ENCODE measurements at places on chromosomes 5 and 9.

GRCh38 chr5:141835928-141836670 is 42.1 kb downstream of the PCDH1 start:
- no peak for DNase-seq

GRCh38 chr5:158165647-158166046 is 306.7 kb upstream of the CLINT1 start:
- no peak for DNase-seq

- DNase-seq: no peak
Measured at GRCh38 chr5:135348918-135349317, 50.1 kb downstream of the MACROH2A1 start.

DNA sequence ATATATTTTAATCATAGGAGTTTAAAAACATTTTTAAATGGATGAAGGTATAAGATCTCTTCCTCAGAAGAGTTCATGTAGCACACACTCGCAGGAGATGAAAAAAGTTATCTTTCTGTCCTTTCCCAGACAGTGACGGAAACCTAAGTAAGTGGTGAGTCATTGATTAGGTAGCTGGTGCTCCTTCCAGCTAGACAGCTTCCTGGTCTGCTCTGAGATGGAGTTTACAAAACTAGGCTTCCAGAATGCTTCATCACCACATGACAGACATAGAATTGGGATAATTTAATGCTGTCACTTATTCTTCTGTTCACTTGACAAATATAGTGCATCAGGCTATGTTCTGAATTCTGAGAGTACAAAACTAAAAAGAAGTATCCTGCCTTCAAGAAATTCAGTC is 2393.0 kb upstream of the C9orf72 start:
- DNase-seq: no peak

- no peak for DNase-seq
Measured at GRCh38 chr5:126562823-126563222, 32.2 kb downstream of the ALDH7A1 start.

GRCh38 chr5:57207681-57208080 is 33.8 kb downstream of the GPBP1 start:
- no peak for DNase-seq

DNA sequence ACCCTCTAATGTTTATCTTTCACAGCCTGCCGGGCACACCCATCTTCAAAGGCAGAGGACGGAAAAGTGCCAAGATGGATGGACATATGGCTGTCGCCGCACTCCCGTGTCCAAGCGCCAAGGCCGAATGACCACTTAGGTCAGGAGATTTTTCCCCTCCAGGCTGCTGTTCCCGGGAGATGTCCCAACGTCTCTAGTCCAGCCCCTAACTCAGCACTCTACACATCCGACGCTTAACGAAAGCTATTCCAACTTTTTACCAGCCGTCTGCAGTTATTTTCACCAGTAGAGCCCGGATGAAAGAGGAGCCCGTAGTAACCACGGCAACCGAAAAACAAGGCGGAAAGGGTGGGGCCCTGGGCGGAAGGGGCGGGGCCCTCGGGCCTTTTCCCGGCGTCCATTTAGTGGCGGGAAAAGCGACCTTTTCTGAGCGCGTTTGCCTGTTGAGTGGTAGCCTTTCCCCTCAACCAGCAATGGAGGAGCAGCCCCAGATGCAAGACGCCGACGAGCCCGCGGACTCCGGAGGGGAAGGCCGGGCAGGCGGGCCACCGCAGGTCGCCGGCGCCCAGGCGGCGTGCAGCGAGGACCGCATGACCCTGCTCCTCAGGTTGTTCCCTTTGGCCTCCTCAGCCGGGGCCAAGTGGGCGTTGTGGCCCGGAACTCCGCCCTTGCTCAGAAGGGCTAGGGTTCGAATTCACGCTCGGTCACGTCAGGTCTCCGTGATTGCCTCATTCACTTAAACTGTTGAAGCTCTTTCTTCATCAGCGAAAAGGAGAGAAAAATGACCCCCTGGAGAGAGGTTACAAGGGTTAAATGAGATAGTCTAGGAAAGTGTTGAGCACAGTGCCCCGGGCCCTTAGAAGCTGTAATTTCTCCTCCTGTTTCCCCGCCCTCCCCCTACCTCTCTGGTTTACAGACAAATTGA is at the start of gene CENPH:
CENPH (plus strand) TSS at position 422 of the 925 bp plus-strand sequence; CDS start at position 474, 52 bp downstream.
- DNase-seq: peak; percentile 88

DNA sequence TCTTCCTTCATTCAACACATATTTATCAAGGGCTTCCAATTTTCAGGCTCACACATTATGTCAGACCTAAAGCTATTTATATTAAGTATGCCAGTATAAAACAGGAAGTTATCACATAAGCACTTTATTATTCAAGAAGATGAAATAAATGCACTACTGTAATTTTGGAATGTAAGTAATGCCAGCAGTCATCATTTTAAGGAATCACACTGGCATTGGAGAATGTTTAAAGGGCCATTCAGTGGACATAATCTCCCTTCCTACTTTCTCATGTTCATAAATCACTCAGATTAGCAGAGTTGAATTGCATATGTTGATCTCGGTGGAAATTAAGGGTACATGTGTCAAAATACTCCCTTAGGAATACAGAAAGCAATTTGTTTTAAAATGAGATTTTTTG is 164.4 kb downstream of the GIN1 start:
- DNase-seq: no peak

- DNase-seq: peak; percentile 52
Measured at GRCh38 chr5:159819591-159820411, 96.5 kb upstream of the ADRA1B start.

- no peak for DNase-seq
Measured at GRCh38 chr5:127976991-127977717, 106.4 kb upstream of the SLC12A2 start.

- DNase-seq: no peak
Measured at GRCh38 chr9:119282476-119283077, 86.7 kb downstream of the BRINP1 start.

GRCh38 chr9:133788819-133789717 is 50.9 kb upstream of the SARDH start:
- no peak for DNase-seq

DNA sequence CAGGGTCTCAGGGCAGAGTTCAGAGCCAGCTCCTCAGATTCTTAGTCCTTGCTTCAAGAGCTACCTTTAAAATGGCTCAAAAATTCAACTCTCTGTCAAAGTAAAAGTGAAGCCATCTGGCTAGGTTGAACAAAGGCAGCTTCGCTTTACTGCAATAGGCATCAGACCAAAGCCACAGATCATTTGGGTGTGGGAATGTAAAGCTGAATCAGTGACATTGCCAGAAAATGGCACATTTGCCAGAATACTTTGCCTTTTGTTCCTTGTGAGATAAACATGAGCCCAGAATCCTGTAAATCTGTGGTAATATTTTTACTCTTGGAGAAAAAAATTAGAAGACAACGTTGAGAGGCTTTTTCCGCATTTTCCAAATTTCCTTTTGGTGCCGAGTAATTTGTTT is 210.5 kb downstream of the PALM2AKAP2 start:
- DNase-seq: no peak

DNA sequence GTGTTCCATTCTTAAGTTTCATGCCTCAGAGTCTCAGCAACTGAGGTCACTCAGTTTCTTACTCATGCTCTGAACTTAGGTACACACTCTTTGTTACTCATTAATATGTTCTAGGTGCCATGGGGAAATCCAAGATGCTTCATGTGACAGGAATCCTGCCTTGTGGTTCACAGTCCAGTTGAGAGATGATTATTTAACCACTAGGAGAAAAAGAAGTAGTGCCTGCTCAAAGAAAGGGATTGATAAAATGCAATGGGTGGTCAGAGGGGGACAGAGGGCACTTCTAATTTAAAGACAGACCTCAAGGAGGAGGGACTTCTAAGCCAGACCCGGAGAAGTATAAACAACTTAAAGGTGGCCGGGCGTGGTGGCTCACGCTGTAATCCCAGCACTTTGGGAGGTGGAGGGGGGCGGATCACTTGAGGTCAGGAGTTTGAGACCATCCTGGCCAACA is 69.0 kb downstream of the UGCG start:
- peak; percentile 91 for DNase-seq

GRCh38 chr5:30438785-30439184 is 754.7 kb upstream of the CDH6 start:
- no peak for DNase-seq

DNA sequence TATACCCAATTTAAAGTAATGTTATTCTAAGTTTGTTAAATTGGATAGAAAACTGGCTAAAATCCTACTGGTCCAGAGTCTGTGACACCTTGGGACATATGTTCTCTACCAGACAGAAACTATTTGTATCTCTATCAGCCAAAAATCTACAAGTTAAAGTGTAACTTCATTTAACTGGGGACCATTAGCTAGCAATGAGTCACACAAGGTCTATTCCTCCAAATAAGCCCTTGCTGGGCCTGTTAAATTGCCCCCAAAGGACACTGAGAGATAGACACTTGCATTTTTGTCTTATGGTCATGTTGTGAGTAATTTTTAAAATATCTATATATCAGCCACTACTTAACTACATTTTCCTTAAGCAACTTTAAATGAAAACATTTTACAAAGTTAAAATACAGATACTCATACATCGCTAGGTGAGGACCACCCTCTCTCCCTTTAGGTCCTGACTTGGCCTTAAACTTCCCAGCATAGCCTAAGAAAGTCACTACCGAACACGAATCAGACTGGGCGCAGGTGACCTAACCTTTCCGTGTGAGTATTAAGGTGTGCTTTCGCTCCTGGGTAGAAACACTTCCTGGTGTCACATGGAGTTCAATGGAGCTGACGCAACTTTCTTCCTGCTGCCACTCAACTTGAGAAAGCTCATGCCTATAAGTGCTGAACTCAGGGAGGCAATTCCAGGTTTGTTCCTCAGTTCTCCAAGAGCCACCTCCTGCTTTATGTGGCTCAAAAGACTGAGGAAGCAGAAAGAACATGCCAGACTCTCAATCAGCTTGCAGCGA is 249.1 kb downstream of the DIRAS2 start:
- no peak for DNase-seq

DNA sequence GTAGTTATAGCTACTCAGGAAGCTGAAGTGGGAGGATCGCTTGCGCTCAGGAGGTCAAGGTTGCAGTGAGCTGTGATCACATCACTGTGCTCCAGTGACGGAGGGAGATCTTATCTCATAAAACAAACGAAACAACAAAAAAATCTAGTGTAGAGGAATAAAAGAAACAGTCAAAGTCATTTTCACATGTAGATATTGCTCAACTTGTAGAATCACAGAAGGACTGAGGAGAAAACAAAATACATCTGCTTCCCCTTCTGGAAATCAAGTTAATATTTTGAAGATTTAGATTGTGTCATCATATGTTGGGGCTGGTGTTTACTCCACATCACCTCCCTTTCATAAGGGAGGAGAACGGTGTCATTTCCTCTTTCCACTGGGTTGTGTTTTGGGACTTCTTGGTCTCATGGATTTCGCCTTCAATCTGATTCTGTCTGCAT is 8.2 kb upstream of the SLC46A2 start:
- DNase-seq: no peak

DNA sequence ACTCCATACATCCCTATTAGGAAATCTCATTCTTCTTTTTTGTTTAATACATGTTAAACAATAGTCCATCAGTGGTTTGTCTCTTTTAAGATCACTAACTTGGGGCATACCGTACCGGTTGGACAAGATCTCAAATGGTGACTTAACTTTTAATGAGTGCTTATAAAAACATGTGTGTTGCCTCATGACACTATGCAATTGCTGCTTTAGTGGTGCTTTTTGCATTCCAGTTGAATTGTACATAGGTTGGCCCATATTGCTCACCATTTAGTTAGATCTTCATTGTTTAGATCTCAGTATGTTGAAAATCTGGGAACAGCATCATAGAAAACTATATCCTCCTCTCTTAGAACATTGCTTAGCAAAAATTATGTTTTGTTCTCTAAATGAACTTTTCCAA is 17.8 kb downstream of the C9orf85 start:
- DNase-seq: no peak

DNA sequence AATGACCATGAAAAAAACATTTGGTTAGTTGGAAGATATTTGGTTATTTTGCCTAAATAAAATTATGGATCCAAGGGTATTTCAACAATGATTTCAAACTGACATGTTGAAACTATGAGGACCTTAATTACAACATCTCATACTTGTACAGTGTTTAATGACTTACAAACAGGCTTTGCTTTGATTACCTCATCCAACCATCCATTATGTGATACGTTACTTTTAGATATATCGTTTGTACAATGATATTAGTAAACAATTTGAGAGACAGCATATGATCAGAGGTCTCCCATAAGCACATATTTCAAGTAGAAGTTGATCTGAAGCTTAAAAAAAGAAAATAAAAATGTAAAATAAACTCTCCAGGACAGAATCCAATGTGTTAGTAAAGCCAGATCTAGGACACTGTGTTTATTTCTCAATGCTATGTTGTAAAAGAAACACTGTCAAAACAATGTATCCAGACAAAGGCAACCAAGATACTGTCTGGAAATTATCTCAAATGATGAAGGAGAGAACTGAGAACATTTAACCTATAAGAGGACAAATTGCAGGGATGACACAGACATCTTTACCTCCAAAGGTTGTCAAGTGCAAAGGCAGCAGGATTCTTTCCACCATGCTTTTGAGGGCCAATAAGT is 116.0 kb upstream of the TARS1 start:
- DNase-seq: no peak

DNA sequence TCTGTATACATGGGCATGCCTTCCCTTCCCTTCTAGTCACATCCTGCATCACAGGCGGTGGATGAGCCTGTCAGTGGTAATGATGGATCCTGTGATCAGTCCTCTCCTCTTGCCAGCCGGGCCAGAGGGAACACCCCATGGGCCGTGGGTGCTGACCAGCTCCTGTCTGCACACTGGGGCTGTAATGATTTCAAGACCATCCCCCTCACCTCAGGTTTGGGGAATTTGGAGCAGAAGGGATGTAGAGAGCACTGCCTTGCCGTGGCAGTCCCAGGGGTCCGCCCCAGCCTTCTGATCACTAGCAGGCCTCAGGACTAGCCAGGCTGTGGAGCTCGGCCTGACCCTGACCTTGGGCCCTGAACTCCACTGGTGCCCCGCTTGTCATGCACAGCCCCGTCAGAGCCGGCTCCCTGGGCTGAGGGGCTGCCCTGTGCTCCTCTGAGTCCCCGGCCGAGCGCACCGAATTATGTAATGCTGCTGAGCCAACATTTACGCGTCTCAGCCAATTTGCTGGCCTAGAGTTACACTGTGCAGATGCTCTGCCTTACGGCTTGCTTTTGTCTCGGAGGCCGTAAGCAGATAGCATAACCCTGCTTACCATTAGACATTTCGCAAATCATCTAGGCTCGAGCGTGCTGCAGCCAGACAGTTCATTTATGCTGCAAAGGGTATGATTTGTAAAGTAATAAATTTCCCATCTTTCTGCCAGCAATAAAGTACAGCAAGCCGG is 155.3 kb downstream of the MACROH2A1 start:
- DNase-seq: no peak

DNA sequence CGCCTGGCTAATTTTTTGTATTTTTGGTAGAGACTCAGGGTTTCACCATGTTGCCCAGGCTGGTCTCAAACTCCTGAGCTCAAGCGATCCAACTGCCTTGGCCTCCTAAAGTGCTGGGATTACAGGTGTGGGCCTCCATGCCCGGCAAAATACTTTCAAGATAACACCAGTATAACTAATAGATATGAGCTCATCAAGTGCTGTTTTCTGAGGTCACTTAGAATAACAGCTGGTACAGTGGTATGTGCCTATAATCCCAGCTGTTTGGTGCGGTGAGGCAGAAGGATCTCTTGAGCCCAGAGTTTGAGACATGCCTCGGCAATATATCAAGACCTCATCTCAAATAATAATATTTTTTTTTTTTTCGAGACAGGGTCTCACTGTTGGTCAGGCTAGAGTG is 30.5 kb upstream of the CREBRF start:
- no peak for DNase-seq

GRCh38 chr5:111584651-111585050 is 72.3 kb upstream of the STARD4 start:
- DNase-seq: no peak

Measured in stromal cell of bone marrow (primary cell).